ENCODE measurements at places on chromosomes 12 and 14.

- DNase-seq = no peak
Observed at GRCh38 chr12:121214166-121214777, 4.3 kb downstream of the P2RX4 start.

DNA sequence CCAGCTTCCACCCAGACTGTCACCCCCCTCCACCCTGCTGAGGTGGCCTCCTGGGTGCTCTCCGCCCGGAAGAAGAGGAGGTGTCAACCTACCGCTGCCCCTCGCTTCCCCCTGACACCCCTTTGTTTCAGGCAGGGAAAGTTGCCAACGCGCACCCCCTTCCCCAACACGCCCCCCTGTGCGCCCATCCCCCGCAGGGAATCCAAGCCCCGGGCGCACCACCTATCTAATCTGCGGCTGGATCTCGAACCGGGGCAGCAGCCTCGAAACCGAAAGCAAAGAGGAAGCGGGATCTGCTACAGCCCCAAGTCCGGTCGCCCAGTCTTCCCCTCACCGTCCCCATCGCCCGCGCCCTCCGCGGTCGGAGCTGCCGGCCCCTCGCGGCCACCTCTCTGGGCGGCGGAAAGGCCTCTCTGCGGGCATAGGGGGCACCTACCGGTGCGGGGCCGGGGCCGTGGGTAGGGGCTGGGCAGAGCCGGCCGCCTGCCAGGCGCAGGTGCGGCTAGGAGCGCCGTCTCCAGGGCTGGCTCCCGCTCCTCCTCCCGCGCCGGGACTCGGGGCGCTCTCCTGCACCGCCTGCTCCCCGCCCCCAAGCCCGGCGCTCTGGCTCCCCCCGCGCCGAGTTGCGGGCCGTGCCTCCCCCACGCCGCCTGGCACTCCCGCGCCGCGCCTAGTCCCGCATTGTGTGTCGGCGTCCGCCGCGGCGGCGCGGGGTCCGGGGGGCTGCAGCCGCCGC, 18.3 kb upstream of the PLEKHH1 start:
- peak; percentile 32 for DNase-seq

GRCh38 chr14:76997257-76997970, 31.1 kb downstream of the IRF2BPL start:
- no peak for DNase-seq

DNA sequence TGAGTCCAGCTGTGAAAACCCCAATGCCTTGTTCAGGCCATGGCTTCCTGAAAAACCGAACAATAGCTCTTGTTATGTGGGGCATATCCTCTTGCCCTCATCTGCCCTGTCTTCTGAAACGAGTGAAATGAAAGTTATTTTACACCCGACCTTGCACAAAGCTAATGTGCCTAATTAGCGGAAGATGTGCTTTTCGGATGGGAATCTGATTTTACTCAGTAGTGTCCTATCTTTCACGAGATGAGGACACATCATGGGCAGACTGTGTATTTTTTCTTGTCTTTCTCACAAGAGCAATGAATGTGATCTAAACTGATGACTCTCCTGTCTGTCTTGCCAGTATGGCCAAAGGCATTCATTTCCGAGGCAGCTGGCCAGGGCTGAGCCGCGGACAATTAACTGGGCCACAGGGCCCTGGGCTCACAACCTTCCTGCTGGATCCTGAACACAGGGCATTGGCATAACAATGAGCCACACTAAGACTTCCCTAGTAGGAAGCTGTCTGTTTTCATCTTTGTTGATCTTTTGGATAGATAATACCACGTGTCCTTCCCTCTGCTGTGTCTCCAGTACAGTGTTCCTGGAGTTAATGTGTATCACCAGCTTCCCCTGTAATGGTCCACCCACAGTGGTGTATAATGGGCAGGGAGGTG, 86.0 kb upstream of the HIF1A start:
- no peak for DNase-seq

DNA sequence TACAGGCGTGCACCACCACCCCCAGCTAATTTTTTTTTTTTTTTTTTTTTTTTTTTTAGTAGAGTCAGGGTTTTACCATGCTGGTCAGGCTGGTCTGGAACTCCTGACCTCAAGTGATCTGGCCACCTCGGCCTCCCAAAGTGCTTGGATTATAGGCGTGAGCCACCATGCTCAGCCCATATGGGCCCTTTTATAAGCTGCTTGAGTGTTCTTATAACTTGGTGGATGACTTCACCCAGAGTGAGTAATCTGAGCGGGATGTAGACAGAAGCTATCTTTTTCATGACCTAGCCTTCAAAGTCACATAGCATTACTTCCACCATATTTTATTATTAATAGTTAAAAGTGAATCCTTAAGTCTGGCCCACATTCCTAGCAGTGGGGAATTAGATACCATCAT, 16.4 kb downstream of the BBOF1 start:
- DNase-seq = no peak

GRCh38 chr12:65860600-65860999, 36.3 kb downstream of the HMGA2 start:
- DNase-seq = no peak

GRCh38 chr12:1929985-1930802, 11.7 kb upstream of the CACNA2D4 start:
- DNase-seq = no peak

- DNase-seq = peak; percentile 1
Observed at GRCh38 chr14:101352567-101352966, 208.7 kb upstream of the DIO3 start.

DNA sequence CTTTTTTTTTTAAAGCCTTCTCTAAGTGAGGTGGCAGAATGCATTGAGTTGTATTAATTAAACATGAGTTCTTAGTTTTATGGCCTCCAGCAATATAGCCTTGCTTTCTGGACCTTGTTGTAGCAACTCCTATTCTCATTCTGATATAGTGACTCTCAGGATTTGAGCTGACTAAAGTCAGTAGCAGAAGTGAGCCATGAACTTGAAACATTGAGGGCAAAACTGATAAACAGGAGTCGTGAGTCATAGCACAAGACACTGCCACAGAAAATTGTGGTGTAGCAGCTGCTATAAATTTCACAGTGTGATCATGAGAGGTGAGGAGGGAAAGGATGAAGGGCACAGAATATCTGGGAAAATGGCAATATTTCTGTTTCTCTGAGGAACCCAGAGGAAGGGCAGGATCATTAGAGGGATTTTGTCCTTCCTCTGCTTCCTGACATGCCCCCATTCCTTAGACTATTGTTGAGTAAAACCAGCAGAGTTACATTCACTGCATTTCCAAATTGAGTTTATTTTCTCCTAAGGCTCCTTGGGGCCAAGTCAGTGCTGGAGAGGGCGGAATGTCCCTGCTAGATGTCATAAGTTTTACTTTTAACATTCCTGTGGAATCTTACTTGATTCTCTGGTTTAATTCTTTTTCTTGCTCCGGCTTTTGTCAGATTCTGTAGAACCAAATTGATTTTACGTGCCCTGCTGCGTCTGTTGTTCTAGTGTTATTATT, 7.5 kb downstream of the KLRG1 start:
- no peak for DNase-seq

- DNase-seq = no peak
Observed at GRCh38 chr12:51766067-51766676, 82.3 kb downstream of the FIGNL2 start.

DNA sequence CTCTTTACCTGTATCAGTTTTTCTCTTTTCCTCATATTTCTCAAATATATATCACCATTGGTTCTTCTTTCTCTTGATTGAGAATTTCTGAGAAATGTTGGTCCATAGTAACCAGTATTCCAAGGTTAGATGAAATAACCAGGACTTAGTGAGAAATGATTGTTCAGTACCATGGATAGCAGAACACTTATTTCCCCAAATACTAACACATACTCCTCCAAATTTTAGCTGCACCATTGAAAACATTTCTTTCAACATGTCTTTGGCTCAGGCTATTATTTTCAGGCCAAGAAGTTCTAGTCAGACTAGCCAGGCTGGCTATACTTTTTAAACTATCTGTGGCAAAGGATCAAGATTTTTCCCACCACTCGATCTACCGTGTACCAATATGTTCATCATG, 113.3 kb downstream of the PTPRO start:
- DNase-seq = no peak

DNA sequence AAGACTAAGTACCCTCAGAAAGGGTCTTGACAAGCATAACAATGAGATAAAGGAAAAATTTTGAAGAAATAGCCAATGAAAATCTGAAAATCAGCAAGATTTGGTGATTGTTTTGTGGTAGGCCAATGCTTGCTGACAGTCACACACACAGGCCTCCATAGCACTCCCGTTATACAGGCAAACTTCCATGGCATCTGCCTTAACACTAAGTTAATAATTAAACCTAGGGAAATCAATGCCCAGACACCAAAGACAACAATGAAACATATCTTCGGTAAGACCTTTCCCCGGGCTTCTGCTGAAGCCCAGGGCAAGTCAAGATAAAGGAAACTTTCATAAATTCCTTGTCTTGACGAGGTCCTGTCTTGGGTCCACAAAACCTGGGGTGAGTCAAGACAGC, 18.6 kb upstream of the RERGL start:
- DNase-seq = no peak

DNA sequence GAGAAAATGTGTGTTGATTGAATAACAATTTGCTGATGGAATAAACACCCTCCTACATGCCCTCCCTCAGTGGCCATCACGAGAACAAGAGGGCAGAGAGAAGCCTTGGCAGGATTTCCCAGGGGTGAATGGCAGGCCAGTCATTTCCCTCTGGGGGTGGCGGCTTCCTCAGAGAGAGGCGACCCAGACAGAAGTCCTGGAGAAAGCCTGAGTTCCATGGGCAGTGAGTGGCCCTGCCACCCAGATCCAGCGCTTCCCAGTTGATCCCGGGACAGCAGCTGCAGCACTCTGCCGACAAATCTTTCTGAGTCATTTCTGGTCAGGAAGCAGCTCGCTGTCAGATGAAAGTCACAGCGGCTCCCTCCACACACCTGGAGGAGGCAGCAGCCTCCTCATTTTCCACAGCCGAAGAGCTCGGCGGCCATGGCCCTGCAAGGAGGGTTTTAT, 123.0 kb downstream of the SCARB1 start:
- no peak for DNase-seq

Data from activated CD8-positive, alpha-beta memory T cell treated with anti-CD3 and anti-CD28 coated beads, Interleukin-2, amount 50 U/mL, for 4 hours (primary cell).